ENCODE measurements at places on chromosomes 2 and 18. TPM values are rescaled to one million over a fixed set of nuclear protein-coding genes. Genes with fewer than 3 reads are reported as not detected.

FEV gene
- not detected for total RNA-seq

TRIM43 gene
- total RNA-seq = not detected

ALLC gene
- not detected for total RNA-seq

ATG16L1 gene
- 23.6 TPM for total RNA-seq

ZAP70 gene
- total RNA-seq = 190 TPM

DNA sequence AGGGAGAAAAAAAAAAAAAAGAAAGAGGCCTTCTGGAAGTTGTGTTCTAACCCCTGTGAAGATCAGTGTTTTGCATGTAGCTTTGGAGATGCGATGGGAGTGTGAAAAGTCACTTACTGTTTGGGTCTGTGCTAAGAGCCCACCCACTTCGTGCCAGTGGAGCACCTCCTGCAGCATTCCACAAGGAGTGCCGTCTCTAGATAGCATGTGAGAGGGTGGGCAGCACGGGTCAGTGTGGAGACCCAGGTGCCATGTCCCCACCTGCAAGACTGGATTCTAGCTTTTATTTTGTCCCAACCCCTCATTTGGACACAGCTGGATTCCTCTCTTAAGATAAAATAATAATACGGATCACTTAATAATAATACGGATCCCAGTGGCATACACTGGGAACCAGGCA is 12.5 kb upstream of the TMEM185B start:
- peaks cover 7% of the 10 kb centered on the region for H3K27me3 ChIP-seq
- peaks cover 41% of the 10 kb centered on the region for H3K4me1 ChIP-seq
- H3K27ac ChIP-seq = no peak overlapping the region
- H3K4me3 ChIP-seq = no peak overlapping the region
- no peak for DNase-seq

DNA sequence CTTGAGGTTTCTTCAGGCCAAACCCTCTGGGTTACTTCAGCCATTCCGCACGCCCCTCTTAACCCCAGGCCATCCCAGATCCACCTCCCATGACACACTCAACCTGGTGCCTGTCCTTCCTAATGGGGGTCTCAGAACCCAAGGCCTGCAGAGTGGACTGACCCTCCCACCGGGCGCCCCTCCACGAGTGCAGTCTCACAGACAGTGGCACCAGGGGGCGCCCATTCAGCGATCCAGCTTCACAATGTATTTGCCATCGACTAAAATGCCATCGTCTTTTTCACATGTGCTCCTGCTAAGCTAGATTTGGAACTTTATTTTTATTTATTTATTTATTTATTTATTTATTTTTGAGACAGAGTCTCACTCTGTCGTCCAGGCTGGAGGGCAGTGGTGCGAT is 38.5 kb downstream of the INPP5D start:
- H3K36me3 ChIP-seq = peaks cover 17% of the 10 kb centered on the region
- DNase-seq = no peak
- H3K4me1 ChIP-seq = peaks cover 59% of the 10 kb centered on the region
- H3K27ac ChIP-seq = no peak overlapping the region
- no peak overlapping the region for H3K4me3 ChIP-seq
- H3K27me3 ChIP-seq = no peaks in the 10 kb centered on the region

DNA sequence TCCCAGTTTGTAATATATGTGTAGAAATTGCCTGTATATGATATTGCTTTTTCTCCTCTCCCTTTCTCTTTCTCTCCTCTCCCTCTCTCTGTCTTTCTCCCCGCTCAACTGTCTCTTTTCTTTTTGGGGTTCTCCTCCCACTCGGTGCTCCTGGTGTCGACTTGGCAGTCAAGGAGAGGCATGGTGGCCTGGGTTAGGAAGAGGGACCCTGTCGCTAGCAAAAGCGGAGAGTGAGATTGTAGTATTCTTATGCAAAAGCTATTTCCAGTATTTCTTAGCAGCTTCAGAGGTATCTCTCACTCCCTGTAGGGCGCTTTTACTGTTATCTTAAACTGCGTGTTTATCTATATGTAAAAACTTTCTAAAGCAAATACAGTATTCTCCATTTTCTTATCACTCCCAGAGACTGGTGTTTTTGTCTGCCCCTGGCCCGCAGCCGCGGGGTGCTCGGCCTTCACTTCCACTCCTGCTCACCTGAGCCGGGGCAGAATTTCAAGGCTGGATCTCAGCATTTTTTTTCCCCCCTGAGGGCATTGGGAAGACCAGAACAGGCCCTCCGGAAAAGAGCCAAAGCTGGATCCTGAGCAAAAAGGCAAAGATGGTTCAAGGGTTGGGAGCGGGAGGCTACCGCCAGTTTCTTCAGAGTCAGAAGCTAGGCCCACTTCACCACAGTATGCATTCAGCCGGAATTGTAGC is 4.3 kb downstream of the SIX3 start:
- peaks cover 38% of the 10 kb centered on the region for H3K4me1 ChIP-seq
- DNase-seq = no peak
- no peaks in the 10 kb centered on the region for H3K36me3 ChIP-seq
- no peak overlapping the region for H3K4me3 ChIP-seq

- H3K27ac ChIP-seq = no peak overlapping the region
- no peak overlapping the region for H3K4me3 ChIP-seq
- no peak for DNase-seq
- H3K4me1 ChIP-seq = no peaks in the 10 kb centered on the region
These were observed 246.9 kb downstream of the GLI2 start for GRCh38 chr2:120982598-120982997.

DNA sequence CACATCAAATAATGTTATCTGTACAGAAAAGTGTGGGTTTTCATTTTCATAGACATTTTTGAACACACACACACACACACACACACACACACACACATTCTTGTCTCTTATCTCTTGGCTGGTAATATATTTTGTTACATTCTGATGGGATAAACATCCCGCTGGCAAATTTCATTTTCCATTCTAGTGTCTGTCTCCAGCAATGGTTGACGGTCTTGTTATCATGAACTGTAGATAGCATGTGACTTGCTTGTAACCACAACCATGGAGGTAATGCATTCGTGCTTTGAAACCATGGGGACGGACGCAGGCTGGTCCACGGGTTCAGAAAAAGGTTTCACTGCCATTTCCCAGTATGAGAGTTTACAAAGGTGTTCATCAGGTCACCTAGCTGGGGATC is 156.4 kb downstream of the PPP1R1C start:
- H3K27me3 ChIP-seq = peaks cover 8% of the 10 kb centered on the region
- no peak overlapping the region for H3K4me3 ChIP-seq
- no peak for DNase-seq
- no peaks in the 10 kb centered on the region for H3K4me1 ChIP-seq

- DNase-seq = no peak
- no peaks in the 10 kb centered on the region for H3K36me3 ChIP-seq
- H3K27me3 ChIP-seq = no peaks in the 10 kb centered on the region
- H3K4me3 ChIP-seq = peak overlapping the region; percentile 79
These were observed 36.8 kb upstream of the EML4 start for GRCh38 chr2:42132191-42132965.

- H3K36me3 ChIP-seq = no peaks in the 10 kb centered on the region
- no peaks in the 10 kb centered on the region for H3K4me1 ChIP-seq
- no peaks in the 10 kb centered on the region for H3K27me3 ChIP-seq
- no peak for DNase-seq
- H3K4me3 ChIP-seq = no peak overlapping the region
These were observed 5.3 kb downstream of the TOGARAM2 start for GRCh38 chr2:28986429-28986828.

- H3K27me3 ChIP-seq = no peaks in the 10 kb centered on the region
- no peaks in the 10 kb centered on the region for H3K4me1 ChIP-seq
- no peak for DNase-seq
- no peak overlapping the region for H3K4me3 ChIP-seq
- no peak overlapping the region for H3K27ac ChIP-seq
- H3K36me3 ChIP-seq = no peaks in the 10 kb centered on the region
These were observed 458.3 kb upstream of the SYT4 start for GRCh38 chr18:43735570-43735969.

DNA sequence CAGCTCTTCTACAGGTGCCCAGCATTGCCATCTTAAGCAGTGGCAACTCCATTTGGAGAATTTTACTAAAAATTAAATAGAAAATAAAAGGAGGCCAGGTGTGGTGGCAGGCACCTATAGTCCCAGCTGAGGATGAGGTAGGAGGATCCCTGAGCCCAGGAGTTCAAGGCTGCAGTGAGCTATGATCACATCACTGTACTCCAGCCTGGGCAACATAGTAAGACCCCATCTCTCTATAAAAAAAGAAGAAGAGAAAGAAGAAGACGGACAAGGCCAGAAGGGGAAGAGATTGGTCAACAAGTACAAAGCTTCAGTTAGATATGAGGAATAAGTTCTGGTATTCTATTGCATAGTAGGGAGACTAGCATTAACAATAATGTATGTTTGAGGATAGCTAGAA is 21.7 kb upstream of the HNRNPA3 start:
- H3K27me3 ChIP-seq = no peaks in the 10 kb centered on the region
- no peak for DNase-seq
- no peak overlapping the region for H3K4me3 ChIP-seq
- no peak overlapping the region for H3K27ac ChIP-seq
- peaks cover 4% of the 10 kb centered on the region for H3K4me1 ChIP-seq

GRCh38 chr2:17059458-17059857 is 393.8 kb upstream of the CYRIA start:
- H3K4me3 ChIP-seq = no peak overlapping the region
- H3K36me3 ChIP-seq = peaks cover 1% of the 10 kb centered on the region
- DNase-seq = no peak
- H3K4me1 ChIP-seq = no peaks in the 10 kb centered on the region
- no peaks in the 10 kb centered on the region for H3K27me3 ChIP-seq

- no peak overlapping the region for H3K4me3 ChIP-seq
- H3K27me3 ChIP-seq = no peaks in the 10 kb centered on the region
- no peak for DNase-seq
- H3K27ac ChIP-seq = no peak overlapping the region
- no peaks in the 10 kb centered on the region for H3K4me1 ChIP-seq
These were observed 221.1 kb upstream of the TPO start for GRCh38 chr2:1192121-1192520.

GRCh38 chr2:156600196-156600595 is 164.0 kb downstream of the GPD2 start:
- H3K27me3 ChIP-seq = peaks cover 6% of the 10 kb centered on the region
- H3K27ac ChIP-seq = no peak overlapping the region

Measured in activated T-cell treated with anti-CD3 and anti-CD28 coated beads, Interleukin-2, amount 50 U/mL, for 72 hours (primary cell).